ENCODE measurements at places on chromosomes 4 and X. TPM values are rescaled to one million over a fixed set of nuclear protein-coding genes. Genes with fewer than 3 reads are reported as not detected.

Gene ATP6AP1
- 159 TPM for polyA plus RNA-seq

Gene F8A2
- polyA plus RNA-seq: not detected

Gene SMR3B
- polyA plus RNA-seq: not detected

Gene IL13RA2
- polyA plus RNA-seq: 3.1 TPM

Gene XPNPEP2
- polyA plus RNA-seq: not detected

All from neural cell (in vitro differentiated cells).